NCI-H1092 (cell line): ENCODE measurements at places on chromosomes 12 and 14.

- no peak for DNase-seq
Observed at GRCh38 chr14:55777877-55778276, 197.9 kb downstream of the KTN1 start.

- no peak for DNase-seq
Observed at GRCh38 chr14:63726499-63726898, 1.4 kb downstream of the SGPP1 start.

DNA sequence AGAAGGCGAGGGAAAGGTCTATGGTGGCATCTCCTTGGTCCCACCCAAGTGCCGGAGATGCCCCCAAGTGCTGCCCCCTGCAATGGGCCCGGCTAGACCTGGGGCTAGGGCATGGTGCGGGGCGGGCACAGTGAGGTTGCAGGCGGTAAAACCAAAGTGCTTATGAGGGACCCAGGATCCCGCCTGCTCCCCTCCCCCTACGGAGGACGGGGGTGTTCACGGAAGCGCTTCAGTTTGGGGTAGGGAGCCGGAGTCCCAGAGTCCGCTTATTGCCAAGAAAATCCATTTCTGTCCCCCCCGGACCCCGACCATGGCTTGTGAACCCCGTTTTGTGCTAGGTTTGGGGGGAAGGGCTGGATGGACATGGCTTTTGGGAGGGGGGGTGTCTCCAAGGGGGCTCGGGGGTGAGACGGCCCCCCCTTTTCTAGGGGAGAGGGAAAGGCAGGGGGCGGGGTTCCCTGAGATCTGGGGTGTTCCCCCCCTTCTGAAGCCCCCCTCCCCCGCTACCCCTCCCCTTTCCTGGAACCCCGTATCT is 5.4 kb upstream of the GPR84 start:
- no peak for DNase-seq

DNA sequence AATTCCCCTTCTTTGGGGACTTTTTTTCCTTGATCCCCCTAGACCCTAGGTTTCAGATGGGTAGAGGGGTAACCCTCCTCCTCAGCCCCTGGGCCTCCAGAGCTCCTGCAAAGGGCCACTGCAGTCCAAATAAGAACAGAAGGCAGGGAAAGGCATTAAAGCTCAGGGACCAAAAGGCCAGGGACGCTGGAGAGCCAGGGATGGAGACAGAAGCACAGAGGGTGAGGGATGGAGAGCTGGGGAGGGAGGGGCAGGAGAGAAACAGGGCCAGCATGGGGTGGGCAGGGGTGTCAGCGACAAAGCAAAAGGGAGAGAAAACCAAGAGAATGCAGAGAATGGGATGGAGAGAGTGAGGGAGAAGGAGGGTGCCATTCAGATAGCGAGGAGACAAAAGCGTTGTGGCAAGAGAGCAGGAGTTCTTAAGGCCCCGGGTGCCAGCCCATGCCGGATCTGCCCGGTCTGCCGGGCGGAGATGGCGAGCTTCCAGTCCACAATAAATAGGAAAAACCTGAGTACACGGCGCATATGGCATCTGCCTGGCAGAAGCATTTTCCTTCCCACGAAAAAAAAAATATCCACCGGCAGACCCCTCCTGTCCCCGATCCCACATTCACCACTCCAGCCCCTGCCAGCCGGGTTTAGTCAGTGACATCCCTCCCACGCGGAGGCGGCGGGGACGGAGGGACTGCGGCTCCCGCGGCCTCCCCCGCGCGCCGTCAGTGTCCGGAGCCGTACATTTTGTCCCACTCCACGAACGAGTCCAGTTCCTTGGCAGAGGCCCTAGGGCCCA is 28.6 kb downstream of the FIGNL2 start:
- DNase-seq = peak; percentile 50

DNA sequence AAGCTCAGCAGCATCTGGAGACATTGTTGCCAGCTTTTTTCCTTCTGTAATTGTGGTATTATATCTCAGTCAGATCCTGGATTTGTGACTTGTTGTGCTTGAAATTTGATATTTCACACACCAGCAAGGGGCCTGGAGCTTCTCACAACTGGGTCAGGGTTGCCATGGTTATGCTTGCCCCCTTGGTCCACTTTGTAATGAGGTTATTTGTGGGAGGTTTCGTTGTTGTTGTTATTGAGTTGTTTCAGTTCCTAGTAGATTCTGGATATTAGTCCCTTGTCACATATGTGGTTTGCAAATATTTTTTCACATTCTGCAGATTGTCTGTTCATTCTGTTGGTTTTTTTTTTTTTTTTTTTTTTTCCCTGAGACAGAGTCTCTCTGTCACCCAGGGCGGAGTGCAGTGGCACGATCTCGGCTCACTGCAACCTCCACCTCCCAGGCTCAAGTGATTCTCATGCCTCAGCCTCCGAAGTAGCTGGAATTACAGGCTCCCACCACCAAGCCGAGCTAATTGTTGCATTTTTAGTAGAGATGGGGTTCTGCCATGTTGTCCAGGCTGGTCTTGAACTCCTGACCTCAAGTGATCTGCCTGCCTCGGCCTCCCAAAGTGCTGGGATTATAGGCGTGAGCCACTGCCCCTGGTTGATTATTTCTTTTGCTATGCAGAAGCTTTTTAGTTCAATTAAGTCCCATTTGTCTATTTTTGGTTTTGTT is 80.6 kb upstream of the ETV6 start:
- DNase-seq = no peak

- DNase-seq = no peak
Observed at GRCh38 chr14:87094913-87095312, 898.1 kb downstream of the GALC start.

- peak; percentile 8 for DNase-seq
Observed at GRCh38 chr12:47981496-47982260, 18.3 kb downstream of the TMEM106C start.

DNA sequence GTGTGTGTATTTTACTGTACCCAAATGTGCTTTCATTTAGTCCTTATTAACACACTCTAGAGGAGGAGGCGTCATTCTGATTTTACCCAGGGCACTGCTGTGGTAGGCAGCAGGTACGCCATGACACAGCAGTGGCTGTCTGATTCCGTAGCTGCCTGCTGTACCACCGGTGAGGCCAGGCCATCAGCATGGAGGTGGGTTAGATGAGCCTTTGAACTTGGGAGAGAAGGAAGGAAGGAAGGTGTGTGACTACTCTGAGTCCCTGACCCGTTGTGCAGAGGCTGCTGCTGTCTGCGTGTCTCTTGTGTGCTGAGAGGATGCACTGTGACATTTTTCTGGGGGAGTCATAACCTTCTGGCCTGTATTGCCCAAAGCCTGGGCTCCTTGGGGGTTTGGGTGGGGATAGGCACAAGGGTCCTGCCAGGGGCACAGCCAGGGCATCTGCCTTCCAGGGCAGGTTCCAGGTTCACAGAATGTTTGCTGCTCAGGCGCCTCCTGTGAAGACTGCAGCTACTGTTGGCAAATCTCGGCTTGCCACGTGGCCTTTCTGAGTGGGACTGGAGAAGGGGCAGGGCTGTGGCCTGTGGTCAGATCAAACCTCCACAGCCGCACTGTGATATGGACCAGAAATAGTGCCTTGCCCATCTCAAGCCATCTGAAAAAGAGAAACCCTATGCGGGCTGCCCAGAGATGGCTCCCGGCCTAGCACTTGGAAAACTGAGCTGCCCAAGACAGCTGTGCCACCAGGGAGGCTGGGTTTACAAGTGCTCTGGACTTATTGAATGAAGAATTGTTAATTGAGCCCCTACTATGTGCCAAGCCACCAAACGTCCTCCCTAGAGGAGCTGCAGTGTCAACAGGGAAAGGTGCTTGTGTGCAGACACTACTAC is 47.1 kb downstream of the MLXIP start:
- DNase-seq = no peak

- DNase-seq = no peak
Observed at GRCh38 chr14:88541324-88541723, 13.5 kb downstream of the PTPN21 start.

DNA sequence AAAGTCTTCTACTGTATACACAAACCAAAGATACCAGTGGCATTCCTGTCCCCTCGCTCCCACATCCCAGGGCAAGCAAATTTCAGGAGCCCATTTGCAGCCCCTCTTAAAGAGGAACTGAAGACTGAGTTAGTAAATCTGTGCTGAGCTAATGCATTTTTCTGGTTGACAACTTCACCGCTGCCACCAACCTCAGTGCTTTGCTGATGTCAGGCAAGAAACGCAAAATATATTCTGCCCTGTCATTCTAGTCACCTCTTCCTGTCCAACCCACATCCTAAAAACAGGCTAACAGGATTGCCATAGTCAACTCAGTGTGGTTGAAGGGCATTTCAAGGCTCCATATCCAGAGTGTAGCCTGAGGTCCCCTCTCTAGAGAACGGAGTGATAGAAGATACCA is 59.4 kb upstream of the FICD start:
- no peak for DNase-seq
